Head of caudate nucleus (tissue), 42 donors: ENCODE measurements at places on chromosomes 3 and 15.

- DNase-seq = no peak
Measured at GRCh38 chr3:396293-396692, 199.7 kb downstream of the CHL1 start.

DNA sequence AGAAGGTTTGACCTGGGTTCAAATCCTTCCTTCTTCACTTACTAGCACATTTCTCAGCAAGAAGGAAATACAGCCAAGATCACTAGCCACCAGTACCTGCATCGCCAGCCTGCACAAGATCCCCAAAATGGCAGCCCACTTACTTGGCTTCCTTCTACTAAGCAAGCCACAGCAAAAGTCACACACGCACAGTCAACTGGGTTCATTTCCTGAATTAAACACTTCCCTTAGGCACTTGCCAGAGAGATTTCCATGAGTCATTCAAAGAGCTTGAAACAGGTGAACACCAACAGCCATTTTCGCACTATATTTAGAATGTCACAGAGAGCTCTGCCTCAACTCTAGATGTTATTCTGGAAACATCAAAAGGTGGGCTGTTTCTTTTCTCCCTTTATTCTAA lies 42.6 kb downstream of the MGLL start:
- DNase-seq = no peak

DNA sequence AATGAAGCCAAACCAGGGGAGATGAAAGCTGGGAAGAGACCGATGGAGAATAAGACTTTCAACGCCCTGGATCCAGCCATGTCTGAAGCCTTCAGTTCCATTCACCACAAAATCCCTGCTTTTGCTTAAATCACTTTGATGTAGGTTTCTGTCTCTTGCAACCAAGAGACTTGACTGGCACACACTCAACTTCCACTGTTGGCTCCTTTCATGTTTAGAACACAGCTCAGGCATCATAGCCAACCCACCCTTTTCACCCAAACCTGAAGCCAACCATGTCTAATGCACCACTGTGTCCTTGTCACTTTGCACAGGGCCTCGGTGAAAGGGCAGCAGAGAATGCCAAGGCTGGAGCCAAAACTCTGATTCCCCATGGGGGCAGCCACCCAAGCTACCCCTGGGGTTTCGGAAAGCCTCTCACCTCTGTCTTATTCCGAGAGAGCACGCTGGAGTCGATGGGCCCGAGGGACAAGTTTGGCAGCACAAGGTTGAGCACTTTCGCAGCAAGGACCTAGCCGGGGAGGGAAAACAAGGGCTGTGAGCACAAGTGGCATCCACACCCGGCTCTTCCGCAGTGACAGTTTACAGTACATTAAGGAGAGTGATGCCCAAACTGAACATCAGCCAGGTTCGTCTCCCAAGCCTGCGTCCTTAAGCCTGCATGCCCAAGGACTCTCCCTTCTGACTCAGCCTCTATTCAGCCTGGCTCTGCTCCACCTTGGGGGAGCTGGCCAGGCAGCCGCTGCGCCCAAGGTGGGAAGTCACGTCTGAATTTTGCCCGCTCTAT lies 37.6 kb downstream of the ABTB1 start:
- no peak for DNase-seq

DNA sequence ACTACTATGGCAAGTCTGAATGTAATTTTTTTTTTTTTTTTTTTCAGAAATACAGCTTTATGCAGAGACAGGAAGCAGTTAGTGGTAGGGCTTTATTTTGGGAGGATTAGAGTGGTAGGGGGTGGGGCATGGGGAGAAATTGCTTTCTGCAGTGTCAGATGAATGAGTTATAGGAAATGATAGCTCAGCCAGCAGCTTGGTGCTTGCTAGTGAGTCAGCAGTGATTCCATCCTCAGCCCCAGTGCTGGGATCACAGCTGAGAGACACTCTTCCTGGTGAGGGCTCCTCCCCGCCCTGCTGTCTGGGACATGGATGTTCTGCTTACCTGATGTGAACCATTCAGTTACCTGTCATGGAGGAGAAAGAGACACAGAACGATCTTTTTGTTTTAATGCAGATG lies 39.6 kb downstream of the SEMA6D start:
- DNase-seq = peak; percentile 54

DNA sequence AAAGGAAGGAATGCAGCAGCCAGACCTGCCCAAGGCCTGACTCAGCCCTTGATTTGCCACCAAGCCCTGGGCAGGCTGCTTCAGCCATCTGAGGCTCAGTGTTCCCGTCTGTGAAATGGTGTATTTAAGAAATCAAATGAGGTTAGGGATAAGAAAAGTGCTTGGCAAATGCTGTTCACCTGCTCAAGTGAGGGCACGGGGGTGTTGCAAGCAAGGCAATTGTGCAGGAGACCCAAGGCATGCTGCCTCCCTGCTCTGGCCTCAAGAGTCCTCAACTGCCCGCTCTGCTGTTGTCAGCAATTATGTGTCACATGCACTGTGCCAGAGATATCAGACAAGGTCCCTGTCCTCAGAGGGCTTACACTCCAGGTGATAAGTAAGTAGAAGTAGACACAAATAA lies 101.8 kb downstream of the TPRA1 start:
- no peak for DNase-seq

DNA sequence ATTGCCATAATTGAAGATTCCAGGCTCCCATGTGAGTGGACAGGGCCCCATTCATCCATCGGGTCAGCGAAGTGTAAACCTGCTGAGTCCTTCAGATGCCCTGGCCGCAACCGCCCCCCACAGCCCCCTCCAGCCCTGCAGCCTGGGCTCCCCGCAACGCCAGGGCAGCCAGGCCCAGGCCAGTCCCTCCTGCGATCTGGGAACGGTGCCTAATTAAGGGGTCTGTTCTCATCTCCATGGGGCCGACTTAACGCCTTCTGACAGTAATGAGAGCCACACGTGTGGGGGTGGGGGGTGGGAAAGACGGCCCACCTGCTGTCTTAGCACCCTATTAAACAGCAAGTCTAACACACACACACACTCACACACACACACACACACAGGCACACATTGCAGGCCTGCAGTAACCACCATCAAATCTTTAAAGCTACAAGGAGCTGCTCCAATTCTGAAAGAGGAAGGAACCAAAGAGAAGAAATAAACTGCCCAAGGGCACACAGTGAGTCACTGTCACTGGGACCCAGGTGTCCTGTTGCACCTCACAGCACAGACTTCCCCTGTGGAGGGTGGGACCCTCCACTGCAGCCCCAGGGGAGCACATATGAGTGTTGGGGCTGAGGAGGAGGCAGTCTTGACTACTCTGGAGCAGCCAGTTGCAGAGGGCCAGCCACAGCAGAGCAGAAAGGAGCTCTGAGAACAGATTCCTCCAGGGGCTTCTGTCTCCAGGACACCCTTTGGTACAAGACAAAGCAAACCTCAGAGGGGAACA lies 31.8 kb upstream of the HES1 start:
- DNase-seq = no peak

DNA sequence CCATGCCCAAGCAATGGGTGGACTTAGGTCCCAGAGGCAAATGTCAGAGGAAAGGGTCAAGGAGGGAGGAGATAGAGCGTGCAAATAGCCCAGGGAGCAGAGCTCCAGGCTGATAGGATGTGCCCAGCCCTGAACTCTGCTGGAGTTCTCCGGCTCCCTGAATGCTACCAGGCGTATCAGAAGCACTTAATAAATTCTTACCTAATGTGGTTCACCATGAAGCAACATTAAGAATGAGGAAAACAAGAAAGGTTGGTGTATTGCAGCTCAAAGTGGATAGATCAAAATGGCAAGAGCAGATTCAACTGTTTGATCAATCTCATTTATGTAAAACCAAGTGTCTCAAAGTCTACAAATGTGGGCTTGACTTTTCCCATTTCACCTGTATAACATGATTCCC lies 38.3 kb downstream of the PXYLP1 start:
- DNase-seq = no peak

DNA sequence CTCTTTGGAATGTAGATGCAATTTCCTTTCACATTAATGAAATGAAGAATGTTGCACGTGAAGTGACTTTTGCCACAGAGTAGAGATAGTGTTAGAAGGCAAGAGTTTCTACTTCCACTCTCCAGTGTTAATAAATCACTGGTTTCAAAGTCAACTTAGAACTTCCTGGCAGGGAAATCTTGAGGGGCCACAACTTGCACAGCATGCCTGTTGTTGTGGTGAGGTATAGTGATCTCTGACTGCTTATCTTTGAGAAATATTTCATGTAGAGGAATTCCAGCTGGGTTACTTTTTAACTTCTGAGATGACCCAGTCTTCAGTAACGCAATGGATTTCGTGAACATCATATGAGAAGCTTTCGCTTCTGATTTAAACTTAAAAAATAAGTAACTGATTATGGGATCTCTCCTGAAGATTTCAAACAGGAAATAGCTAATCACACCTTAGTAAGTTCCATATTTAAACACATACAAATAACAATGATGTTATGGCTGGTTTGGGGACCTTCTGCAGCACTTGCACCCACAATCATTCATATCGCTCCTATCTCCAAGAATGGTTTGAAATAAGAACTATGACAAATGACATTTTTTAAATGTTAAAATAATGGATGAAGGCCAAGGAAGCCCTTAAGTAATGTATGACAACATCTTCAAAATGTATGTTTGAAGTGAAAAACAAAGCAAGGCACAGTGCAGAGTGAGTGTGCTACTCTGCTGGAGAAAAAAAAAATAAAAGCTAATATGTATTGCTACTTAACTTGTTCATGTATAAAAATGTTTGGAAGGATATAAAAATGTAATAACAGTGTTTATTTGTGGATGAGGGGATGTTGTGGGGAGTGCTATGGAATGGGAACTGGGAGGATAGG lies 726.5 kb upstream of the NECTIN3 start:
- DNase-seq = no peak

DNA sequence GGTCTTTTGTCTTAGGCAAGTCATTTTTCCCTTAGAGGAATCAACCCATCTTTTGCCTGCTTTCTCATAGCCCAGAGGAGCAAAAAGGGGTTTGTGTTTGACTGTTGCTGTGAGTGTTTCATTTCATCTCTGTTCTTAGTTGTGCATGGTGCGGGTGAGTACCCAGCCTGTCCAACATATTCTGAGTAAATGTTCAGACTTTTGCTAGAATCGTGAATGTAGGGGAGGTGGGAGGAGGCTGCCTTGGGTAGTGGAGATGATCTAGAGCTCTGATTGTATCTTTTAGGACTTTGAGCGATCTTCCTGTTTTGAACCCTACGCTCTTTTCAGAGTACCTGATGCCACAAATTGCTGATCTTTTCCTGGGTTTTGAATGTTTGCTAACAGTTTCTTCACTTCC lies 123.1 kb downstream of the ZNF609 start:
- DNase-seq = no peak

- no peak for DNase-seq
Measured at GRCh38 chr3:141430316-141430715, 56.5 kb upstream of the RASA2 start.

DNA sequence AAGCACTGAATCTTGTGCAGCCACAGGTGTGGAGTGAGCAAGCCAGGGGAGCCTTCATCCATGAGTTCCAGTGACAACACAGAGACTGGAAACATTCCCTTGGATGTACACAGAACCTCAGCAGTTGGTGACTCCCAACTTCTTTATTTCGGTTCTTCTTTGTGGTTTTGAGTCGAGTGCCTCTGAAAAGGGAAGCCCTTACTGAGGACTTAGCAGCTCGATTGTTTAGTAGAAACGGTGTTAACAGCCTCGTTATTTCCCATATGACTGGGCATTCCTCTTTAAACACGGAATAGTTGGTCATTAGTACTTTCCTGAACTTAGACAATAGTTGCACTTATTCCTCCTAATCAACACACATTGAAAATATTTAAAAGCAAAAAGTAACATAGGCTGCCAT lies 7.7 kb downstream of the SLCO3A1 start:
- no peak for DNase-seq

GRCh38 chr15:39558421-39558820 lies 22.5 kb upstream of the THBS1 start:
- no peak for DNase-seq

DNA sequence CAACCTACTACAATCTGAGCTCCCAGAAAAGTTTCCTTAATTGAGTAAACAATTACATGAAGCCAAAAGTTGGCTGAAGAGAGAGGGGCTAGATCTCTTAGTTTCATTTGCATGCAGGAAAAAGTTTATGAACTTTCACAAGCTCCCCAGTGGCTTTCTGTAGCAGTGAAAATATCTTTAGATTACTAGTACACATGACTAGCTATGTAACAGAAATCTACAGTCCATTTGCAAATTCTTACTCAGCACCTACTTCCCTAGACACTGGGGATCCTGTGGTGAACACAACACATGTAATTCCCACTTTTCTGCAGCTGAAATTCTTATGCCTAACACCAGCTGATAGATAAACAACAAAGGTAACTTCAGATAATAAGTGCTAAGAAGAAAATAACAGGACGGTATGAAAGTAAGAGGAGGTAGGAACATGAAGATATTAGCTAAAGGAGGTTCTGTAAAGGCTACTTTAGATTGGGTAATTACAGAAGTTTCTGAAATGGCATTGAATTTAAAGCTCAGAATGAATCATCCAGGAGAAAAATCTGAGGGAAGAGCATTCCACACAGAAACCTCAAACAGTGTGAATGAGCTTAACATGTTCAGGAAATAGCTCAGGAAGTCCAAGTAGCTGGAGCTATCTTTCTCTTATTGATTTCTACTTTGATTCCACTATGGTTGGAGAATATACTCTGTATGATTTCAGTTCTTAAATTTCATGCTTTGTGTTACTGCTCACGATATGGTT lies 204.8 kb downstream of the MAGI1 start:
- DNase-seq = no peak

DNA sequence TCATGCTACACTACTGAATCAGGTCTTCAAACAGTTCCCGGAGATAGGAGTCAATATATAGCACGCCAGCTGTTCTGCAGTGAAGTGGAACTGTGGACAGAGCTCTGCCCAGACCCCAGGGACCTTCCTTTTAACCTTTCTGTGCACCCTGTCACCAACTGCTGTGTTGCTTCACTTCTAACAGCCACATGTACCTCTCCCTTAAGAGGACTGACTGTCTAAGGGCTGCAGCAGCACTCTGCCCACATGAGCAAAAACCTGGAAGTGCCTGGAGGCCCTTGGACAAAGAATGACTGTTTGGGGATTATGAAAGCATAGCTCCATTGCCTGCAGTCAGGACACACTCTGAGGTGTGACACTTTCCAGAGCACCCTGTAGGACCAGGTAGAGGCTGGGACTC lies 88.3 kb upstream of the CTNNB1 start:
- no peak for DNase-seq

GRCh38 chr3:70738291-70738681 lies 425.8 kb upstream of the MDFIC2 start:
- DNase-seq = no peak

- DNase-seq = no peak
Measured at GRCh38 chr3:137987723-137988122, 22.2 kb upstream of the CLDN18 start.

- DNase-seq = no peak
Measured at GRCh38 chr3:117286488-117286887, 576.9 kb downstream of the TUSC7 start.

DNA sequence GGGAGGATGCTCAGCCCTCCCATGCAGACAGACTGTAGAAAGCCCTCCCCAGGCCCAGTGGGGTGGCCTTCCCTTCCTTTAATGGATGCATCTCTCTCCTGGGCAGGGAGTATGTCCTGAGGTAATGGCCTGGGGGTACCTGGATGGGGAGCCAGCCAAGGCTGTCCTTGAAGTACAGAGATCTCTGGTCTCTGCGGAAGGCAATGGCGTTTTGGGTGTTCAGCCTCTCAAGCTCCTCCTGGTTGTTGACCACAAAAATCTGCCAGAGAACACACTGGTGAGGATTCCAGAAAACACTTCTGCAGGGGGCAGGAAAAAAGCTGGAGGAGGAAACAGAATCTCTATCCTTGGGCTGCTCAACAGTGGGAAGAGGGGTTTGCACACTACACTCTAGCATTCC lies 28.9 kb downstream of the EAF1 start:
- DNase-seq = no peak
